Bone marrow (tissue), 2 donors: ENCODE measurements at places on chromosomes 2 and 18.

GRCh38 chr2:180644709-180645108, 335.7 kb upstream of the UBE2E3 start:
- no peak for DNase-seq

DNA sequence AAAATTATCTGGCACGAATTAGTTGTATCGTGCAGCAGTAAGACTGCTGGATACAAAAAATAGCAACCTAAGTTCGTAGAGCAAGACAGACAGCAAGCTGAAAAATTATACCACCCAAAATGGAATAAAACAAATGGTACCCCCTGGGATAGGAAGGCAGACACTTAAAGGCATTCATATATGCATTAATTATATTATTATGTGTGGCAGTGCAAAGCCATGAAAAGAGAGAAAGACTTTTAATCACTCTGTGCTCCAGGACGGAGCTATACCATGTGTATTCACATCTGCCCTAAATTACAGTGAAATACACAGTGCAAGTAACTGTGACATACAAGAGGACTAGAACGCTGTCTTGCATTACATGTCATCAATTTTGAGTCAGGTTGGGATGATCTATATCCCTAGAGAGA, 235.9 kb downstream of the GULP1 start:
- no peak for DNase-seq

DNA sequence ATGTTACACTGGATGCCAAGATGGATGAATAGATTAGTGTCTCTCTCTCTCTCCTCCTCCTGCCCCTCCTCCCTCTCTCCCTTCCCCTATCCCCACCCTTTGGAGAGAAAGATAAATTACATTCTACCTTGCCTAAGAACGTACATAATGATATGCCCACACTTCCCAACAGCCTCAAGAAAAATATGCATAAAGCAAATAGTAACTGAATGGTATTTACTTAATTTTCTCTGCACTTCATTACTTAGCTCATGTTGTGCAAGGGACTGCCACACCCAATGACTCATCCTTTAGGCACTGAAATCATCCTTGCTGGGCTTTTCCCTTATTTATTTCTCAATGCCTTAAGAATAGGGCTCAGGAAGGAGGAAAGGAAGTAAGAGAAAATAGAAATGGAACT, 137.3 kb upstream of the PID1 start:
- DNase-seq: peak; percentile 11

GRCh38 chr2:207484444-207485391, 45.0 kb upstream of the CREB1 start:
- peak; percentile 7 for DNase-seq

DNA sequence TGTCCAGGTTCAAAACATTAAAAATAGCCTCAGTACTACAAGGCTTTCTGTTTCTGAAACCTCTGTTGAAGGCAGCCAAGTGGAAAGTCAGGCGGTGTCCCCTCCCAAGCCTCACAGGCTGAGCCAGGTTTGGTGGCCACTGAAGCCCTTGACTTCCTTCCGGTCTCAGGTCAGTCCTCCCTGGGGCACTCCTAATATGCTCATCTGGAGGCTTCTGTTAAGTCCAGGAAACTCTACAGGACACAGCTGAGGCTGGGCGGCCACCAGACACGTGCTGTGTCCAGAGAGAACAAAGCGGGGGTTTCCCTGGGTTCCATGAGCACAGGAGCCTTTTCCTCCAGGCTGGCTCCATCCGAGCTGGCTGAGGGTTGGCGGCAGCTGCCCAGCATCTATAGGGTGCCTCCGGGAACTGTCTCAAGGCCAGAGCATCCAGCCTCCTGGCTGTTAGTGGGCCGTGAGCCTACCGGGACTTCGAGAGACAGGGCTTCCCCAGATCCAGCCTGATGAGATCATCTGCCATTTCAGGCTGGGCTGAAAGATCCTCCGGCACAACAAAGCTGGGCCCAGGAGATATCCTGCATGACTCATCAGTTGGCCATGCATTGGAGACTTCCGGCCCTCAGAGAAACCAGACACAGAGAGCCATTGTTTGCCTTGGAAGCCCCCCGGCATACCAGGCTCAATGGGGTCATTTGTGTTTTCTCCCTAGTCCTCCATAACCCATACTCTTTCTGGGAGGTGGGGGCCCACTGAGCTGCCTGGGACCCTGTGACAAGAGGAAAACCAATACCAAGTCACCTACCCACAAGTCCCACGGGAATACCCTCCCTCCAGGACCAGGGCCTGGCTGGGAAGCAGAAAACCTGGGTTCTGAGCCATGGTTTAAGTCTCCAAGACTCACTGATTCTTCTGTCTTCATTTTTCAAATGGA, 71.7 kb downstream of the HS1BP3 start:
- no peak for DNase-seq

DNA sequence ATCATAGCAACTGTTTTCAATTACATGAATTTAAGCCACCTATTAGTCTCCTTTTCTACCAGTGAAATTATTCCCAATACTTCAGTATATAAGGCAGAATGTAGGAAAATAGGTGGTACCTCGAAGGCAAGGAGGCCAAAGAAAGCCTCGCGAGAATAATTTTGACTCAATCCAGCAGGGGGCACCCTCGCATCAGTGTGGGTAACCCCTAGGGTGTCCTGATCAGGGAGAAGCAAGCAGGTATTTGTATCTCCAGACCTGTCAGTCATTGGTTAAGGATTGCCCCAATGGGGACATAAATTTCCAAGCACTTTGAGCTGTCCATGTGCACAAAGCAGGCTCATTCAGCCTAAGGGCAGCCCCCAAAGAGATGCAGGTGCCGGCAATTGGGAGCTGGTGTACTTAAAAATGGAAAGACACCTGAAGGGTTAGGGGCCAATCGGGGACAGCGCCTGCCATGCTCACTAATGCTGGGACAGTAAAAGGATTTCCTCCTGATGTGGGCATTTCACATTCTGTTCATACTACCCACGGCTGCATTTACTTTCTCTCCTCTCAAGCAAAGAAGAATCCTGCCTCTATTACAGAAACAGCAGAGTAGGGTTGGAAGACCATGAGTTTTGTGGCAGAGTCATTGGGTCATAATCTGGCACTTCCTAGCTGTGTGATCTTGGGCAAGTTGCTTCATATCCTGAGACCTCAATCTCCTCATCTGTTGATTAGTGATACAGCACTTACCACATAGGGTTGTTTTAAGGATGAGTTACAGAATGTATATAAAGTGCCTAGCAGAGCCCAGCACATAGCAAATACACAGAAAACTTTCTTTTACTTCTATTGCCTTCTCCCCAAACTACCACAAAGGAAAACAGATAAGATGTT, 136.1 kb downstream of the ICOS start:
- DNase-seq: no peak

DNA sequence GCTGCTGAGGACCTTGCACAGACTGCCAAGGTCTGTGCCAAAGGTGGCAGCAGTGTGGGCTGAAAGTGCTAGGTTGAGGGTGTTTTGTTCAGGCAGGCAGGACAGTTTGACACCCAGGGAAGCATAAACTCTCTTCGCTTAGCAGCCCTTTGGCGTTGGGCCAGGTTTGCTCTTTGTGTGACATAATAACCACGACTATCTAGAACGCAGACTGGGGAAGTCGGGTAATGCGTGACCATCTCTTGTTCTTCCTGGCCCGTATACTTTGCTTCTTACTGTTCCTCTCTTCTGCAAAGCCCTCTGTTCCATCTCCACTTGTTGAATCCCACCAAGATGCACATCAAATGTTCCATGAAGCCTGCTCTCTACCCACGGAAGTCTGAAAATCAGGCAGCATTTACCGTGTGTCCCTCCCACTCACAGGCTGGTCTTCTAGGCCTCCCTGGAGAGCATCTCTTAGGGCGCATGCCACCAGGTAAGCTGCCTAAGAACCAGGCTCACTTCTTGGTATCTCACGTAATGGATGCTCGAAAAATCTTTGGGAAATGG, 96.7 kb upstream of the LMAN1 start:
- DNase-seq: no peak

GRCh38 chr2:65075605-65076344, 19.6 kb downstream of the CEP68 start:
- DNase-seq: no peak

DNA sequence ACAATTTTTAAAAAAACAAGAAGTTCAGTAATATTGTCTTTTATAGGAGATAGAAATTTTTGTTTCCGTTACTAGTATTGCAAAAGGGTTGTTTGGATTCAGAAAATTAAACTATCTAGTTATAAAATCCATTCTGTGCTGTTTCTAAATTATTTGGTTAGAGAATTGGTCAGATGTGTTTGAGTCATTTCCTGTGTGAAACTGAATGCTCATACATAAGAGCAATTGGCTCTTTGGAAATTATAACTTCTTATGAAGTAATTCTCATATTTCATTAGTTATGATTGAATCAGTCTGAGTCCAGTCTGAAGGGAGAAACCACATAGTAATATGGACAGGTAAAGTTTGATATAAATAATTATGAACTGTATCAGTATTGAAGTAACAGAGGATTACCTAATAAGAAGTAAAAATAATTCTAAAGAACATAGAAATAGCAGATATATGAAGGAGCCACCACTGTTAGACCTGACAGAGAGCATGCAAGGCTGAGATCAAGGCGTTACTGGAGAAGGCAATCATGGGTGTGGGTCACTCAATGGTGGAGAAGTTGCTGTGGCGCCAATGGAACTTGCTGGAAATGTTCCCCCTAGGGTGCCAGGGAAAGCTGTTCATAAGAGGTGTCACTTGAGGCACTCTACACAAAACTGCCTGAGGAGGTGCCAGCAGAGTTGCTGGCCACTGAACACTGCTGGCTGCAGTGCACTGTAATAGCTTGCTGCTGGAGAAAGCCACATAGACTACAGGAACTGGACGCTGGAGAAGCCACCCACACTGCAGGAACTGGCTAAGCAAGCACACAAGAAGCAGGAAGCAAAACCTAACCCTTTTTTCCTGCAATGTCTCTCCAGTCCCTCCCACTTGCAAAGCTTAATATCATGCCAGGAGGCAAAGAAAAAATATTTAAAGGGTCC, 18.0 kb upstream of the FAP start:
- DNase-seq: no peak

- DNase-seq: no peak
These were observed 107.9 kb downstream of the RTN4 start for GRCh38 chr2:54942373-54942772.

DNA sequence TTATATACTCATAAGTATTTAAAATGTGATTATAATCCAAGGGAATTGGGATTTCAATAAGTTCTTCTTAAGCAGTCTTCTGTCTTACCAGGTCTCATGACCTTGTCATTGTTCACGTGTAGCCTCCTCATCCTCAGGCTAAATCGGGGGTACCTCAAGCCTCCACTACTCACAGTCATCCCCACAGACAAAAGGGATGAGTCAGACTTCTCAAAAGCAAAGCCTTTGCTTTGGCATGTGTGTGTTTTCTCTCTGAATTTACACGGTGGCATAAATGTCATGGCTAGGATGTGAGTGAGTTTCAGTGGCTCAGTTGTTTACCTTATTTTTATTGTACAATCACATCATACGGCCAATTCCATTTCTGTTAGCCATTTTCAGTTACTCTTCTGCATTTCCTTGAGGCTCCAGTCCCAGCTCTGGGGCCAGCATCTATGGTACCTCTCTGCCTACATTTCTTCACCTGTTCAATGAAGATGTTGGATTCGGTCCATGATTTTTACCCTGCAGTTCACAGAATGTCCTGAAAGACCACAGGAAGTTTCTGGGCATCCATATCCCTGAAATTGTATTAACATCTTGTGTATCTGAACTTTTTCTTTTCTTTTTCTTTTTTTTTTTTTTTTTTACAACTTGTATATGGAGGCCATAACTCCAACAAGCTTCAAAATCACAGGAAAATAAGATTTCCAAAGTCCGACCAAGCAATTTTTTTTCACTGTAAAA, 195.3 kb downstream of the FHOD3 start:
- no peak for DNase-seq

- no peak for DNase-seq
These were observed 147.9 kb upstream of the CAVIN2 start for GRCh38 chr2:191994749-191995148.

DNA sequence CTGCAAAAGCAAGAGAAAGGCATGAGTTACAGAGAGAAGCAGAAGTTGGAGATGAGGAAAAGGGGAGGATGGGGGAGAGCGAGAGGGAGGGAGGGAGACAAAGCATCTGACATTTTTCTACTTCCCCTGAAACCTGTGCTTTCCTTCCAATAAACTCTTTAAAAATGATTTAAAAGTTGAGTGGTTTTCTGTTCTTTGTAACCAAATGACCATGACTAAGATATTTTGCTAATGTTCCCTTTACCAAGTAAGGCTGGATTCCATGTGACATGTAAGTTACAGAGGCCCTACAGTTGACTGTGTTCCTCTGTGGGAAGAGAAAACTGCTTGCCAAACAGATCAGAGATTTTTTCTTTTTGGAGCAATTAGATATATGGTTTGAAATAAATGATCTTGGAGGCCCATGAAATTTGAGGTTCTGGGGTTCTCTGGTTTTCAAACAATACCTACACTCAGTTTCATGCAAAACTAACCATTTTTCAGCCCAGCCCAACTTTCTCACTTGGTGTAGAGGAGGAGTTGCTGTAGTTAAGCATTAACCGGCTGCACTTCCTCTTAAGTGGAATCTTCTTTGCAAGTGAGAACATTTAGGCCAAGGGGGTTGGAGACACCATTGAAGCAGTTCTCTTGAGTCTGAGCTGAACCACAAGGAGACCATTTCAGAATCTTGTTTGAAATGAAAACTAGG, 34.5 kb downstream of the INSIG2 start:
- no peak for DNase-seq

GRCh38 chr2:239175181-239175580, 225.6 kb downstream of the HDAC4 start:
- DNase-seq: no peak

GRCh38 chr2:28956890-28957289, 24.2 kb upstream of the TOGARAM2 start:
- DNase-seq: no peak

- no peak for DNase-seq
These were observed 323.7 kb downstream of the LRRTM1 start for GRCh38 chr2:79980816-79981215.

- no peak for DNase-seq
These were observed 536.9 kb downstream of the TMX3 start for GRCh38 chr18:68177807-68178702.

- no peak for DNase-seq
These were observed 33.8 kb upstream of the NEDD4L start for GRCh38 chr18:58010265-58010664.

DNA sequence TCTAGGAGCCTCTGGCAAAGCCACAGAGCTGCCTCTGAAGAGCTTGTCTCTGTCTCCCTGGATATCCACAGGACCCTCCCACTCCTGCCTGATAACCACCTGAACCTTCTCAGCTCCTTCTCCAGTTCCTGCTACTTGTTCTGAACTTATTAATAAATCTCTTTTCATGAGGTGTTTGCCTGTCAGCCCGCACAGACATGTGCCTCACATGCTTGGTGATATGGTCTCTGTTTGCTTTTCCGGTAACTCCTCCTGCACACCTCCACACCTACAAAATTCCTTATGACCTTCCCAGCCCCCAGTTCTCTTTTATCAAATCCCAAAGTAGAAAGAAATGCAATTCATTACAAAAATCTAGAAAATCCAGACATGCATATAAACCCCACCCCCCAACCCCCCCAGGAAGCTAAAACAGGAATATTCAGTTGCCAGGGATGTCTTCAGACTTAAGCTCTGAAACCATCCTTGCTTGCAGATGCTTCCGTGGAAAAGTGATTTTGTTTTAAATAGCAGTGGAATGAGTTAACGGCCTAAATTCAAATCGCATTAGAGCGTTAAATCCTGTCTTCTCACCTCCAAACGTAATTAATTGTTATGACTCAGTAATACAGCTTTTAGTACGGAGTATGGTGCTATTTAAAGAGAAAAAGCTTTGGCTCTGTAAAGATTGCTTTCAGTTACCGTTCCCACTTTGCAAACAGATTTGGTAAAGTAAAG, 2.1 kb upstream of the PID1 start:
- DNase-seq: no peak

- no peak for DNase-seq
These were observed 1268.3 kb upstream of the TMEFF2 start for GRCh38 chr2:193463011-193463410.

GRCh38 chr2:21244161-21244560, 120.4 kb downstream of the TDRD15 start:
- no peak for DNase-seq
